ENCODE measurements at places on chromosomes 4 and X. TPM values are rescaled to one million over a fixed set of nuclear protein-coding genes. Genes with fewer than 3 reads are reported as not detected.

The APOO gene
- 25.1 TPM for total RNA-seq

The CPLX1 gene
- total RNA-seq: 2.5 TPM

The CLDN34 gene
- not detected for total RNA-seq

The OCIAD1 gene
- total RNA-seq: 104 TPM

- DNase-seq: no peak
Measured at GRCh38 chr4:39320381-39321115, 45.6 kb downstream of the RFC1 start.

- DNase-seq: no peak
Measured at GRCh38 chrX:104183685-104184084, 17.4 kb downstream of the FAM199X start.

DNA sequence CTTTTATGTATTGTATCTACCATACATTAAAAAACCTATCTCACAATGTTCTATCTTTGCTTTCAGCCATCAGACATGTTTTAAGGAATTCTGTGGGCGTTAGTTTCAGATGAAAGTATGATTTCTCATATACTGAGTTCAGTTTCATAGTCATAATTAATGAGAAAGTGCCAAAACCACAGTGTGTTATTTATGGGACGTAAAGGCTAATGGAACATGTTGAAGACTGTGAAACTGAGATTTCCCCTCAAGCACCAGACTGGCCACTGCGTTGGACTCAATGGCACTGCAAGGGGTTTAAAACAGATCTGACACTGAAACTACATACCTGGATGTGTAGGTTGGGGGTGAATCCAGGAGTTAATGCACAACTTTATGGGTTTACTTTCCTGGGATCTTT lies 32.0 kb downstream of the F8 start:
- no peak for DNase-seq

GRCh38 chrX:49268702-49269009 lies 937 bp upstream of the PPP1R3F start:
- no peak for DNase-seq

DNA sequence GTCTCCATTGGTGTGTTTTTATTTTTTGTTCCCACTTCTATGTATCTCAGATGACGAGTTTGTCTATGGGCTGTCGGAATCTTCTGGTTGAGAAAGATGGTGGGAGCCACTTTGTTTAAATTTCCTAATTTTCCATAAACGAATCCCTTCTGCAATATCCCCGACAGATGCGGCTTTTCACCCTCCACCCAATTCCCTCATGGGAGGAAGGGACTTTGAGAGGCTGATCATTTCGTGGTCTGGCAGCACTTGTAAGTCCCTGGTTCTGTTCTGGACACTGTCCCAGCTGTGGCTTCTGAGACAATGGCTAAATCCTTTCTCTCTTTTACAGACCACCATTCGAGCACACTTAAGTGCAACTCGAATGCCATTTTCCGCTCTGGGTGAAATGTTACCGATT lies 72.2 kb upstream of the PUDP start:
- no peak for DNase-seq

- DNase-seq: no peak
Measured at GRCh38 chr4:146271466-146271865, 57.1 kb downstream of the REELD1 start.

Measured in activated CD4-positive, alpha-beta memory T cell treated with anti-CD3 and anti-CD28 coated beads, Interleukin-2, amount 10 ng/mL, durations not matched to agents 7 days and 5 days (primary cell).